Placental epithelial cell (primary cell): ENCODE measurements at places on chromosomes 2 and 18. TPM values are rescaled to one million over a fixed set of nuclear protein-coding genes. Genes with fewer than 3 reads are reported as not detected.

CFAP65 gene
- not detected in 2 replicates for total RNA-seq

YIPF4 gene
- 13.7 and 17.4 TPM in 2 replicates for total RNA-seq

IL18RAP gene
- 0.11 TPM in 1 of 2 replicates, not detected in the other for total RNA-seq

PLEKHB2 gene
- 40.5 and 41.2 TPM in 2 replicates for total RNA-seq

PROC gene
- total RNA-seq = 1.2 and 2.5 TPM in 2 replicates

UGT1A8 gene
- not detected in 2 replicates for total RNA-seq

EVA1A gene
- total RNA-seq = 55.0 and 88.3 TPM in 2 replicates

TMEM178A gene
- total RNA-seq = 0.79 TPM in 1 of 2 replicates, not detected in the other

CNGA3 gene
- under 0.01 TPM in 1 of 2 replicates, not detected in the other for total RNA-seq

KCNE4 gene
- total RNA-seq = 42.0 and 83.2 TPM in 2 replicates

INPP5D gene
- total RNA-seq = 10.2 and 25.6 TPM in 2 replicates

NIFK gene
- total RNA-seq = 31.2 and 36.1 TPM in 2 replicates

FSHR gene
- 0.39 TPM in 1 of 2 replicates, not detected in the other for total RNA-seq

UGT1A10 gene
- not detected in 2 replicates for total RNA-seq

KIAA1328 gene
- total RNA-seq = 6.9 and 18.1 TPM in 2 replicates

SOX11 gene
- 5.9 and 8.2 TPM in 2 replicates for total RNA-seq

OBSL1 gene
- total RNA-seq = 134 and 197 TPM in 2 replicates

CDH7 gene
- not detected in 2 replicates for total RNA-seq

SLC5A7 gene
- total RNA-seq = not detected in 2 replicates

PFN4 gene
- 2.4 TPM in 2 replicates for total RNA-seq

RAB6D gene
- total RNA-seq = not detected in 2 replicates

PROM2 gene
- total RNA-seq = 101 and 124 TPM in 2 replicates

CAPN14 gene
- under 0.01 and 0.11 TPM in 2 replicates for total RNA-seq

NYAP2 gene
- total RNA-seq = not detected in 2 replicates

PLEK gene
- total RNA-seq = not detected in 2 replicates

RSAD2 gene
- under 0.01 TPM in 1 of 2 replicates, not detected in the other for total RNA-seq

ZC3H6 gene
- 5.7 and 7.1 TPM in 2 replicates for total RNA-seq

SERPINB8 gene
- total RNA-seq = 3.8 and 4.7 TPM in 2 replicates

MEMO1 gene
- 29.1 and 59.0 TPM in 2 replicates for total RNA-seq

ERMN gene
- total RNA-seq = not detected in 2 replicates

TDRD15 gene
- total RNA-seq = not detected in 2 replicates
